LNCaP clone FGC (cell line): ENCODE measurements at places on chromosomes 12 and 14.

DNA sequence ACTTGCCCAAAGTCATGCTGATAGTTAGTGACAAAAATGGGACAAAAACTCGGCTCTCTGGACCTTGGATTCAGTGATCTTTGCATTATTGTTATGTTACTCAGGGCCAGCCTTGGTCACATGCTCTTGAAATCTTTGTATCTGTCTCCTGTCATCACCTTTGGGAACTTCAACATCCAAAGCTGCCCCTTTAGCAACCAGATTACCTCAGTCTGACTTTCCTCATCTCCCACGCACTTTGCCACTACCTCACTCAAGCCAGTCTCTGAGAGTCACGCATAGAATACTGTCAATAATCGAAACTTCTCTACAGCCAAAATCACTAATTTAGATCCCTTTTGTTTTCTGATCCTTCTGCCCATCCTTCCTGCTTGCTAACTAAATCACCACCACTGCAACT, 90.8 kb upstream of the DAAM1 start:
- no peak for DNase-seq

GRCh38 chr12:28237423-28237822, 47.2 kb downstream of the CCDC91 start:
- DNase-seq, result no peak

- DNase-seq, result peak; percentile 35
Observed at GRCh38 chr12:89936631-89937030, 228.0 kb upstream of the ATP2B1 start.

DNA sequence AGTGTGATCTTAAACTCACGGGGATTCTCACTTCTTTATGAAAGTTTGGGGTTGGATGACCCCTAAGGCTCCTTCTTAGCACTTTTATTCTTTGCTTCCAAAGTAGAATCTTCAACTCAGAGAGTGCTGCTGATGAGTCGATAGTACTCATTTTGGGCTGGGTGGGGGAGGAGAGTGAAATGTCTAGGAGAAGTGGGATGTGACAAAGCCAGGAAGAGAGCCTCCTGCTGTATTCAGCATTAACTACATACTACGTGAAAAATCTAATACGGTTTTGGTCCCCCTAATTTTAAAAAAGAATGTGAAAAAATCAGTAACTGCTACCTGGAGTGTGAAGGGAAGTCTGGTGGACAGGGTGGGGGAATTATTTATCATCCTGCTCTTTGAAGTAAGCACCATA, 148.3 kb downstream of the SAMD4A start:
- DNase-seq, result no peak

GRCh38 chr14:93727039-93727740, 61.1 kb downstream of the PRIMA1 start:
- no peak for DNase-seq

- DNase-seq, result no peak
Observed at GRCh38 chr12:53756300-53757100, 4.7 kb upstream of the CISTR start.

- no peak for DNase-seq
Observed at GRCh38 chr14:61063461-61063860, 82.4 kb downstream of the SLC38A6 start.

DNA sequence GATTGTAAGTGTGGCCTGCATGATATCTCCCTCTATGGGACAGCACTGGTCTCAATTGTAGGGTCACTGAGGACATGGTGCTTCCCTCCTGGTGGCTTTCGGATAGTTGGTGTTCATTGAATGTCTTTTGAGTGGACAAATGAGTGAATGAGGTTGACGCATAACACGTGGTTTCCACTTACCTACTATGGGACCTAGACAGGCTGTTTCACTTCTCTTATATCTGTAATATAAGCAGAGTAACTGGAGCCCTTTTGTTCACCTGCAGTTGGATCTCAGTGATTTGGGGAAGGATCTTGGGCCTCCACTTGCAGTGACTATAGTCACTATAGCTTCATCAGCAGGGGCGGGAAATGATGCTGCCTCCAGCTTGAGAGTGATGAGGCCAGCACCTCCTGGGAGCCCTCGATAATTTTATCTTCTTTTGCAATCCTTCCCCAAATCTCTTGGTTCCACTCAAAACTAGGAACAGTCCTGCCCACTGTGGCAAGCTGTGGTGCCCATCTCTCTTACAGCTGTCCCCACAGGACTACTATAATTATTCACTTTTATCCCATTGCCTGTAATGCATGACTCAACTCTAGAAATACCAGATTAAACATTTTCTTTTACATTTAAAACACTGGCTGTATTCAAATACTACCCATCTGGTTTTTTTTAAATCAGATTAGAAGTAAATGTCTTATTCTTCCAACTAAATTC, 242.9 kb downstream of the CHST11 start:
- DNase-seq, result no peak

GRCh38 chr12:64729909-64730587, 29.2 kb downstream of the GNS start:
- no peak for DNase-seq

DNA sequence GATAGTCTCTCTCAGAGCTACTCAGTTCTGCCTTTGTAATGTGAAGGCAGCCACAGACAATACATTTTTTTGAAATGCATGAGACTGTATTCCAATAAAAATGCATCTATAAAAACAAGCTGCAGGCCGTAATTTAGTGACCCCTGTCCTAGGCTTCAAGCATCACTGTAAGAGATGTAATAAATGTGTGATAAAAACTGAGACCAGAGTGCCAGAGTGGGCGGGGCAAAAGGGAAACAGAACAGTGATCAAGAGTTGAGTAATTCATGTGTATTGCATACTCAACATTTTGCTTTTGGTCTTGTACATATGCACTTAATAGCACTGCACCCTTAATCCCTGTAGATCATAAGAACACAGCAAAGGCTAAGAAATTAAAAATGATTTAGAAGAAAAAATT, 743.5 kb downstream of the DIO2 start:
- no peak for DNase-seq

DNA sequence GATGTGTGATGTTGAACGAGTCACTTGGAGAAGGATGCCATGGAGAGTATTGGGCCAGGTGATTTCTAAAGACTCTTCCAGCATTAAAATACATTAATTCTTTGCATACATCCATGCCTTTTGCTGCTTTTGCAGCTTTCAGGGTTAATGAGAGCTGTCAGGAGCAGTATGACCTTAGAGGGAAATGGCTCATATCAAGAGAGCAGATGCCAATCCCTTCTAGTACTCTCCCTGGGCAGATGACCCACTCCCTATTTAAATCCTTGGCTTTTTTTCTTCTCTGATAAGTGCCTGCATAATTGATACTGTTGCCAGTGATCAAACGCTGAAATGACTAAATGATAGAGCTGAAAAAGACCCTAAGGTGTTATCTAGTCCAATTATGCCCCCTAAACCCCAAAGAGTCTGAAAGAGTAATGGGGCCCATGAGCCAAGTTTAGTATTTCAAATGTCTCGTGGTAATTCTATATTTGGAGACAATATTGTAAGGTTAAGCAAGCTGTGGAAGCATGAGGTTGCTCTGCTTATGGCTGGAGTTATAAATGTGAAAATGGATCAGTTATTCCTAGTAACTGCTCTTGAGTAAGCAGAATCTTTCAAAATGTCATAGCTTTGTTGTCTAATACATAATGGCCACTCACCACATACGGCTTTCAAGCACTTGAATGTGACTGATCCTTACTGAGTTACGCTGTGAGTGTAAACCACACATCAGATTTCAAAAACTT, 137.3 kb downstream of the ETV6 start:
- DNase-seq, result no peak

DNA sequence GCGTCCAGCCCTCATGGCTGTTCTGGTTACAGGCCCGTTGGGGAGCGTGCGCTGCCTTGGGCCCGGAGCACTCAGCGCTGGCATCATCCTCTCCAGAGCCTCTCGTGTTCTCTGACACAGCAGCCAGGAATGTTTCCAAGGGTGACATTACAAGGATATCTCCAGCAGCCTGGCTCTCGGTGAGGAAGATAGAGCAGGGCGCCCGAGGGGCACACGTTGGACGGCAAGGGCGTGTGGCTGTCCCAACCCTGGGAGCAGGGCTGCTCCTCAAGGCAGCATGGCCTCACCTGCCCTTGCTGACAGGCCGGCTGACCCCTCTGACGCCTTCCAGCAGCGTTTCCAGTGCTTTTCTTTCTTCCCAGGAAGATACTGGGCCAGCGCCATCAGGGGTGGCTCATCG, 14.4 kb downstream of the LRCOL1 start:
- DNase-seq, result no peak

DNA sequence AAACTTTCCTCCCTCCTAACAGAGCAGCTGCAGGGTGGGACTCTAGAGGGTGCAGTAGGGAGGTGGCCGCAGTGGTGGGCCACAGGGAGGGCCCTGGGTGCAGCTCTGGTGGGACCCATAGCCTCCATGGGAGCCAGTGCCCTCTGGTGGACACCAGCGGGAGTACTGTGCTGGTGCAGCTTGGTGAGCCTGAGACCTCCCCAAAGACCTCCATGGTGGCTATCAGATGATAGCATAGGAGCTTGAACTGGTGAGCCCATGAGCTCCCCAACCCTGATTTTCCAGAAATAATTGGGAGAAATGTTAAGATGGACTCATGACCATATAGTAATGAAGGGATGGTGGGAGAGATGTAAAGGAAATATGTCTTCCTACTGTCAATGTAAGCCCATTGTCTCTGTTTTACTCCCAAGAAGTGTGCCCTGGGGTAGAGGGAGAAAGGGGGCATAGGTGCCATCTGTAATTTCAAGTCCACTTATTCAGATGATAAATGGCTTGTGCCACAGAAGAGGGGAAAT, 98.7 kb downstream of the GAS2L3 start:
- no peak for DNase-seq

GRCh38 chr14:52950410-52950897, 396 bp downstream of the FERMT2 start:
- no peak for DNase-seq

DNA sequence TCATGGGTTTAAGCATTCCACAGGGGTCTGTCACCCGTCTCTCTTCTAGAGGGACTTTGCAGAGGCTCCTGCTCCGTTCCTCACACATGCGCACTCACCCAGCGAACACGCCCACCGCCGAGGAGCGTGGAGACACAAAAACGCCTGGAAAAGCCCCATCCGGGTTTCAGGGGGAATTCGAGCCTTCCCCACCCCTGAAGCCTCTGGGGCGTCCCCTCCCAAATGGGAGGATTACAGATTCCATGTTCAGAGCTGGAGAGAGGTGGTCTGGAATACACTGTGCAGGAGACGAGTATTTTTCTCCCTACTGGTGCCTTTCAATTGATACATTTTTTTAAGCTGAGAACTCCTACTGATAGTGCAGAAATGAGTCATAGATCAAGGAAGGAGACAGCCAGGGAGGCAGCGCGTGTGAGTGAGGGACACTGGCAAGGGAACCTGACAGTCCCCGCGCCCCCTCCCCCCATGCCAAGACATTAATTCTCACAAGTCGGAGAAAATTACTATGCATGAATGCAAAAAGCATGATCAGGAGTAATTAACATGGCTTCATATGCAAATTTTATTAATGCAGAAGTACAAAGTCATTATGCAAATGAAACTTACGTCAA, 36.9 kb downstream of the BCL11B start:
- no peak for DNase-seq
